ENCODE measurements at places on chromosomes 4 and X.

- no peak for DNase-seq
These were observed 227.0 kb downstream of the NR3C2 start for GRCh38 chr4:148215202-148215601.

- DNase-seq: no peak
These were observed 44.2 kb downstream of the COQ2 start for GRCh38 chr4:83240379-83240875.

- peak; percentile 67 for DNase-seq
These were observed 886 bp downstream of the DCLK2 start for GRCh38 chr4:150079081-150079581.

- DNase-seq: no peak
These were observed 311.4 kb upstream of the FSTL5 start for GRCh38 chr4:162475246-162475645.

GRCh38 chr4:109977854-109978501, 65.3 kb downstream of the EGF start:
- DNase-seq: no peak

DNA sequence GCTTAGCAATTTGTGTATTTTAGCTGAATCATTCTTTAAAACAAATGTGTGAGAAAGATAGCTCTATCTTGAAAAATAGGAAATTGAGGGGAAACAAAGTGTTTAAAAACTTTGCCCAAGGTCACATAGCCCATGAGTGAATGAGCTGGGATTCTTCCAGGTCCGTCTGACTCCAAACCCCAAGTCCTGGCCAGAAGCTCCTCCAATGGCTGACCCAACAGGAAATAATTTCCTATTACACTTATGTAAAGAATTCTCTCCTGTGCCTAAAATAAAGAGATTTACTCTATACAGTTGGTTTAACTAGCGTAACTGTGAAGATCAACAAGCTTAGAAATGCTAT, 287.6 kb downstream of the ARHGAP24 start:
- no peak for DNase-seq
